ENCODE measurements at places on chromosomes 13 and 19.

DNA sequence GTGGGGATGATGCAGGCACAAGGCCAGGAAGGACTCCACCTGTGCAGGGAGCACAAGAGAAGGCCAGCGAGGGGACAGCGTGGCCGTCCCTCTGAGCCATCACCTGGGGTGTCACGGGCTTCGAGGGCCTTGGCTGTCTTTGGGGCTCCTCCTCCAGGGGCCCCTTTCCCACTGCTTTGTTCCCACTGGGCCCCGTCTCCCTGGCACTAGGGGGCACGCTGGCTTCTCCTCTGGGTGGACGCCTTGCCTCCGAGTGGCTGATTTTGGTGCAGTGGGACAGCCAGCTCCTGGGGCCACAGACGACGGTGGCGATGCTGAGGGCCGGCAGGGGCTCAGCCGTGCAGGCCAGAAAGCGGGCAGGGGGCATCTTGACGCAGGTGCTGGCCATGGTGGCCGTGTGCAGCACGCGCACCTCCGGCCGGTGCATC lies 43.2 kb upstream of the GRTP1 start:
- peak; percentile 72 for DNase-seq

DNA sequence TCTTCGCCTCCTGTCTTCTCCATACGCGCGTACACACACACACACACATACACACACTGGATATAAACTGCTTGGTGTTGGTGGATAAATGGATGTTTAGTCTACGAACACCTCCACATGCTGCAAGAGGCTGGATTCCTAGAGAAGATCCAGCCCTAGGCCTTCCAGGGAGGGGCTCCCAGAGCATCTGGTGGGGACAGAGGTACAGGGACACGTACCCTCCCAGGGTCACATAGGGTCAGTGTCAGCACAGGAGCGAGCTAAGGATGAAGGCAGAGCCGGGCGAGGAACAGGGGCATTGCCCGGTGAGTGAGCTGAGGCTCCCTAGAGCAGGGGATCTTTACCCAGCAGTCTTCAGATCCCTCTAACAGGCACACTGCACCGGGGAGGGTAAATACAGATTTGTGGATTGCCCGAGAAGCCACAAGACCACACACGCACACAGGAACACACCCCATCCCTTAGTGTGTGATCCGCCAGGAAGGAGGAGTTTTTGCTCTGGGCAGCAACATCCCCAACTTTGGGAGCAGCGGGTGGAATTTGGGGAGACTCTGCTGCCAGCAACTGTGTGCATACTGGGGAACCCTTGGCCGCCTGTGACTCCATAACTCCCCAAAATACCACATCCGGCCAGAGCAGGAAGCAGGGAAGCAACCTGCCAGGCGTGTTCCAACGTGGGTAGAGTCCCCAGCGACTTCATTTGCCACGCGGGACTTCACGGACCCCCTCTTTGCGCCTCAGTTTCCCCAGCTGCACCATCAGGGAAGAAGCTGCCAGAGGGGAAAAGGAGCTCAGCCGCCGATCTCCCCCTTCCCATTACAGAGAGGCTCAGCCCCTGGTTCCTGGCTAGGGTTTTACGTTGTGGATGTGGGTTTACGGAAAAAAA lies 5.8 kb upstream of the TLE2 start:
- DNase-seq = no peak

GRCh38 chr19:41845051-41845590 lies 279 bp downstream of the DMRTC2 start:
- peak; percentile 59 for DNase-seq

DNA sequence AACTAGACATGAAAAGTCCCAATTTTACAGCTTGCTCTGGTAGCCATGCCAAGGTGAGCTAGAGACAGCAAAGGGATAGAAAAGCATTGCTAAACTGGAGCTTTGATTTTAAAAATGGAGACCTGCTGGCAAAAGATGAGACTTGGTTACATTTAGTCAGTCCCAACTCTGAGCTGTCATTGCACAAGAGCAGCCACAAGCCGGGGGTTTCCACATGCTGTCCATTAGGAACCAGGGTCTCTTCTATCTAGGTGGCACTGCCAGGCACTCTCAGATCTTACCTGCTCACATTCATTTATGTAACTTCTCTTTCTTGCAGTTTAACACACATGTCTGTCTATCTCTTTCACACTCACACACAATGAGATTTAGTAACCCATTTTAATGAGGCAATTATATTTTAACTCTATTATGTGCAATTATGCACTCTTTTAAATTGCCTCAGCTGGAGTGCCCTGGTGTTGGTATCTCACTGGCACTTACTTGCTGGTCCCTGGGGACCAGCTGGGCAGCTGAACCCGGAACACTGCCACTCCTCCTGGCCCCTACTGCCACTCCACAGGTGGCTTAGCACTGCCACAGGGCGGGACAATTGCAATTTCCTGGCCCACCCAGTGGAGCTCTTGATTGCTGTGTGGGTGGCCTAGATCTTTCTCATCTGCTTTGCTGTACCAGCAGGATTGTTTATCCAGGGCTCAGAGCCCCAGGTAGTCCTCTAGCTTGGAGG lies 112.5 kb downstream of the COG6 start:
- DNase-seq = no peak

DNA sequence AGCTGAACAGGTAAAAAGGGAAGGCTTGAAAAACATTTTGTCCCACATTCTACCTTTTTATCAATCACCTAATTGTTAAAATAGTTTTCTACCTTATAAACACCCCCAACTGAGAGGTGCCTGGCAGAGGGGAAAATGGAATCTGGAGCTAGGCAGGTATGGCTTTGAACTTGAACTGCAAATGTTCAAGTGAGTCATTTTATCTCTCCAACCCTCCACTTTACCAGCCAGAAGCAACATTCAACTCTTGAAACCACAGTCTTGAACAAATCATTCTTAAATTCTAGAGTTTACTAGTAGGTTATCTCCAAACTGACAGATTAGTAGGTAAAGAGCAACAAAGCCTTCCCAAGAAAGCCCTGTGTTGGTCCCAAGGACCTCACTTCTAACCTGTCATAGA lies 116.9 kb downstream of the ABCC4 start:
- no peak for DNase-seq

DNA sequence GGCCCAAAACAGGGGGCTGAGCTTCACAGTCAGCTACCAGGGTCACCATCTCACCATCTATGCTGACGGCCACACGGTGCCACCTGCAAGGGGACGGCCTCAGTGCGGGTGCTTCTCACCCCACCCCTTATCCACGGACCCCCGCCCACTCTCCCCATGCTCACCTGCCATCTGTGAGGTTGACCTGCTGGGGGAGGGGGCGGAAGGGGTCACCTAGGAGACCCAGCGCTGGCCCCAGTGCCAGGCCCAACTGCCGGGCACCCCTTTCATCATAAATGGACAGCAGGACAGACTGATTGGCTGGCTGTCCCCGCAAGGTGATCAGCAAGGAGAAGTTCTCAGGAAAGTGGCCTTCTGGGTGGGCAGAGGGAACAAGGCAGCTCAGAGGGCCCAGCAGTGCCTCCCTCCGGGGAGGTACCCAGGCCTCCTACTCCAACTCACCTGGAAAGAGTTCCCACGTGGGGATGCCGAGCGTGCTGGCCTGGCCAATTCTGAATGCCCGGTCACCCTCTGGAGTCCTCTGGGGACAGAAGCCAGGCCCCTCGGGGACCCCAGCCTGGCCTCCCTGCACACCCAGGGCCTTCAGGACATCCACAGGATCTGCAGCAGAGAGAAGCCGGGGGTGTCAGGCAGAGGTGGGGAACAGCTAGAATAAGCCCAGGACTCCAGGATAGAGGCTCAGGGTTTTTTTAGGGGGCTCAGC lies 4.5 kb downstream of the COL5A3 start:
- DNase-seq = no peak

DNA sequence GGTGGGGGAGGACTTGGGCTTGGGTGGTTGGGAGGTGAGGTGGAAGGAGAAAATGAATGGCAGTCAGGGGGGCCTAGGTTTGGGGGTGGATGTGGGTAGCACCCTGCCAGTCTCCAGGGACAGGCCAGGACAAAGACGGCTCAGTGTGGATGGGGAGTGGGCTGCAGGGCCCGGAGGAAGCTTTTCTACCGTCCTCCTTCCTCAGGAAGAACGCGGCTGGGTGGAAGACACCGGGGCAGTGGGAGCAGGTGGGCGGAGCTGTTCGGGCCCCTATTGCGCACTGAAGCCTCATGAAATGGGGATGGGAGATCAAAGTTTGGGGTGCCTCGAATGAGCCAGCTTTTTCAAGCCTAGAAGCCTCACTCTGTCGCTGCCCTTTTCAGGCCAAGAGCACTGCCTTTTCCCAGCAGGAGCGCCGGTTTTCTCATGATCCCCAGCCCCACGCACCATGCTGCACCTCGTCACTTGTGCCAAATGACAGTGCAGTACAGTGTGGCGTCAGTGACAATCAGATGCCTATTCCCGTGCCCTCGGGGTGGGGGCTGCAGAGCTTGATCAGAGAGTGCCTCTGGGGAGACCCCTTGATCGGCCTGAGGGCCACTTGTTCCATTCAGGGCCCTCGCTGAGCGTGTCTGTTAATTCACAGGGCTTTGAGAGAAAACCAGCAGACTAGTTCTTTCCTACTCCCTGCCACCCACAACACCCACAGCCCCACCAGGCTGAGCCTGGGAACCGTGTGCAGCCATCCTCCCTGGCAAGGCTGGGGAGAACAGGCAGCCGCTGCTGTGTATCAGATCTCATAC lies 1.5 kb downstream of the CALM3 start:
- peak; percentile 80 for DNase-seq

Data from mesenteric fat pad (tissue), 1 donor.